GM04503 (cell line): ENCODE measurements at places on chromosomes 4 and X.

- no peak for DNase-seq
Observed at GRCh38 chr4:178789279-178789678, 1347.0 kb upstream of the AGA start.

- DNase-seq: no peak
Observed at GRCh38 chrX:41722214-41722613, 1.8 kb upstream of the GPR82 start.

DNA sequence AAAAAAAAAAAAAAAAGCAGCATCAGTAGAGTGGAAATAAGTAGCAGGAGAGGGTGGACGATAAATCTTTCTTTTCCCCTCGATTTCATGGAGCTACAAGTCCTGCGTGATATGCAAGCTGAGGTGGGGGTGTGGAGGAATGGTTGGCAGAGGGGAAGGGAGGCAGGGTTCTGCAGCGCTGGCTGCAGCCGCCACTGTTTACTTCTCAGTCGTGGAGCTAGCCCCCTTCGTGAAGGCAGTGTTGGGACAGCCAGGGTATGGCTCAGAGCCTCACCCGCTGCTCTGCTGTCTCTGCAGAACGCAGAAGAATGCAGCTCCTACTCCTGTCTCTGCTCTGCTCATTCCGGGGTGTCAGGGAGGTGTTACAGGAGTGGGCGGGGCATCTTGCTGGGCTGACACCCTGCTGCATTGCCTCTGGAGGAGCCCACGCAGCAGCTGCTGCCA, 140.6 kb downstream of the GPM6A start:
- DNase-seq: no peak

- no peak for DNase-seq
Observed at GRCh38 chr4:147029296-147029695, 83.6 kb upstream of the TTC29 start.

GRCh38 chr4:36168127-36168878, 76.0 kb downstream of the ARAP2 start:
- no peak for DNase-seq

DNA sequence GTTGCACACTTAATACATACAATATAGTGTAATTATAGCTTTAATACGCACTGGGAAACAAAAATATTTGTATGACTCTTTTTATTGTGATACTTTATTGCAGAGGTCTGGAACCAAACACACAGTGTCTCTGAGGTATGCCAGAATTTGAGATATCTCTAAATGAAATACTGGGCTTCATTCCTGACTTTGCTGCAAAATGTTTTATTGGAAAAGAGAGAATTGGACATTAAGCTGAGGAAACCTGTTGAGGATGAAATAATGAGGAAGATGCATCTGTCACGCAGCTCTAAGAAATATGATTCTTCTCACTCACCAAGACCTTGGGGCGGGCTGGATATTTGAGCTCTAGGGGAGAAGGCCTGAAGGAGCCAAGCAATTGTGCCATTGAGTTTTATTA, 242.1 kb downstream of the CPE start:
- DNase-seq: no peak

DNA sequence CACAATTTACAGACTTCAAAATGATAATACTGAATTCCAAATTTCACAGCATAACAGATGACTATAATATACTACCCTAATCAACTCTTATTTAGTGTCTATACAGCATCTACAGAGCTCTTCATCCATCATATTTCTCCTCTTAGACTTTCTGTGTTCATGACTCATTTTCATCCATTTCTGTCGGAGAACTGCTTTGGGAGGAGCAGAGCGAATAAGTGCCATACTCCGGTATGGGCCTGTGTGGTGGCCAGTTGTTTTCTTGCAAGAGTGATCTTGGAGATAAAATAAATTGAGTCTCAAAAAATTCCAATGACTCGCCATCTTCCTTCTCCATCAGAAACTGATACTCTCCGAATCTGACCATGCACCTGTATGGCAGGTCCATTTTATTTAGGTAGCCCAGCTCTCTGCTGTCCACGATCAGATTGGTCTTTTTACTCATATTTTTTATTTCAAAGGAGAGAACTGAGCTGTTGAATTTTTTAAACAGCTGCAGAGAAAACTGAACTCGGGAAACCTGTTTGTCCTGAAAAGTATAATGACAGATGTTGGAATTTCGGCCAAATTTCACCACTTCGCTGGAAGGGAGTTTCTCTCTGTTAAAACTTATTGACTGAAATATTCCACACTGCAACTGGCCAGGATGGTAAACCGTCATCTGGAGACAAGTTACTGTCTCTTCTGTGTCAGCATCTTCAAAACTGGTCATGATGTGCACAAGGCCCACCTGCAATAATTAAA, 7.8 kb downstream of the TIFA start:
- no peak for DNase-seq

DNA sequence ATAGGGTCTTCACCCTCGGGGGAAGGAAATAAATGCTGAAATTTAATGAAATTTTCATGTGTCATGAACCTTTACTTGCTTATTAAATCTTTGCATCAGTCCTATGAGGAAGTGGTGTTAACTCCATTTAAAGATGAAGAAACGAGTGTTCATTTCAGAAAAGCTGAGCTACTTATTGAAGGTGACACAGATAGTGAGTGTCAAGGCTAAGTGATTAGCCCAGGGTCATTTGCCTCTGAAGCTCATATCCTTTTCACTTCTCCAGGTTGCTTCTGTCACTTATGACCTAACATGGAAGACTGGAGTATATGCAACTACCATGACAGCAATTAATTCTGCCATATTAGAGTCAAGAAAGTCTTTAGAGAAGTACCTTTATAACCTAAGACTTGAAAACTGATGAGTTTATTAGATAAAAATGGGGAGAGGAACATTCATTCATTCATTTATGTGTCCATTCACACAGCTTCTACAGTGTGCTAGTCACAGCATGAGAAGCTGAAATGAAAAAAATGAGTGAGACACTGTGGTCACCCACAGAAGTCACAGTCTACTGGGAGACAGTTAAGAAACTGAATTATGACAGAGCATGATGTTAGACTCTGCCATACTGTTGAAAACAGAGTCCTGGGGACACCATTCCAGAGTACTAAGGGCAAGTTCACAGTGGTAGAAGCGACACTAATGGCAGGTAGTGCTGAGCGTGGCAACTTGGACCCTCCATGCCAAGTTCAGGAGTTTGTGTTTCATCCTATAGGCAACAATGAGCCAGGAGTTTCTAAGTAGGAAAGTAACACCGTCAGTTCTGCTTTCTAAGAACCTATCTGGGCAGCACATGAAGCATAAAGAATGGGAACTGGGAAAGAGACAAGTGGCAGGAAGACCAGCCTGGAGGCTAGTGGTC, 21.3 kb downstream of the ALPK1 start:
- DNase-seq: no peak

GRCh38 chr4:37934609-37935008, 25.6 kb upstream of the PTTG2 start:
- DNase-seq: no peak

DNA sequence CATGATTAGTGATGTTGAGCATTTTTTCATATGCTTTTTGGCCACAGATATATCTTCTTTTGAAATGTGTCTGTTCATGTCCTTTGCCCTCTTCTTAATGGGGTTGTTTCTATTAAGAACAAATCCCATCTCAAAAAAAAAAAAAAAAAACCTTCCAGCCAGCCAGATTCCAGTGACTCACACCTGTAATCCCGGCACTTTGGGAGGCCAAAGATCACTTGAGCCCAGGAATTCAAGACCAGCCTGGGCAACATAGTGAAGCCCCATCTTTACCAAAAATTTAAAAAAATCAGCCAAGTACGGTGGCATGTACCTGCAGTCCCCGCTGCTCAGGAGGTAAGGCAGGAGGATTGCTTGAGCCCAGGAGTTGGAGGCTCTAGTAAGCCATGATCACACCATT, 5.1 kb downstream of the RAB33B start:
- DNase-seq: no peak

DNA sequence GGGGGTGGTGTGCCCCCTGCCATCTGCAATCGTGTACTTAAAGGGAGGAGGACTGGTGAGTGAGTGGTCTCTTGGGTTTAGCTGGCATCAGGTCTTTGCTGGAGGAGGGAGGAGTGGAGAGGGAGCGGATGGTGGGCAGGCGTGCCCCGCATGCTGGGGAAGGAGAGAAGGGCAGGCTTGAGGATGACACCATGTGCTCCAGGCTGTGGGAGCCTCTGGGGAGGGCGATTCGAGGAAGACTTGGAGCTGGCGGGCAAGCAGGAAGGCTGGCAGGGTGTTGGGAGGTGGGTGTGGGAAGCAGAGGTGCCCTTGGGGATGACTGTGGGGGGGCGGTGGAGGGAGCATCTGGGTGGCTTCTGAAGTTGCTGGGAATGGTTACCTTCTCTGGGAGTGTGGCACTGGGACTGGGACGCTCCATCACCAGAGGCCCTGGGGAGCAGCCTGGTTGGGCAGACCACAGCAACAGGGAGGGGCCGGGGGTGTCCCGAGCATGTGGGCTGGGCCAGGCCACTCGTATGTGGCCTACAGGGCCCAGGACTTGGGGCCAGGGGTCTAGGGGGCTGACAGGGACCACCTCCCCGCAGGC, 30.8 kb upstream of the AFAP1 start:
- no peak for DNase-seq

DNA sequence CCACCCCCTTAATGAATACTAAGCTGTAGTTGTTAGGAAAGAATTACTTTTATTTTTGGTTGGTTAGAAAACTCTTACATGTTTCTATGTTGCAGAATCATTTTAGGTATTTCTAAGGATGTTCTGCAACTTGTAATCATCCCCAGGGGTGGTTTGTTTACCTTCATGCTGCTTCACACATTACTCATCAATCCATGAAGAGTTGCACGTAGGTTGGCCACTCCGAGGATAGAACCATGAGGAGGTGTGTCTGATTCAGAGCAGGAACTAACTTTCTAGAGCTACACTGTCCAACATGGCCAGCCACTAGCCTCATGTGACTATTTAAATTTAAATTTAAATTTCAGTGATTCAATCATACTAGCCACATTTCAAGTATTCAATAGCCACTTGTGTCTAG, 127.2 kb upstream of the FRMPD4 start:
- no peak for DNase-seq

- no peak for DNase-seq
Observed at GRCh38 chr4:6362243-6362885, 92.7 kb downstream of the WFS1 start.

GRCh38 chr4:2299794-2300193, 37.9 kb upstream of the MXD4 start:
- DNase-seq: no peak

DNA sequence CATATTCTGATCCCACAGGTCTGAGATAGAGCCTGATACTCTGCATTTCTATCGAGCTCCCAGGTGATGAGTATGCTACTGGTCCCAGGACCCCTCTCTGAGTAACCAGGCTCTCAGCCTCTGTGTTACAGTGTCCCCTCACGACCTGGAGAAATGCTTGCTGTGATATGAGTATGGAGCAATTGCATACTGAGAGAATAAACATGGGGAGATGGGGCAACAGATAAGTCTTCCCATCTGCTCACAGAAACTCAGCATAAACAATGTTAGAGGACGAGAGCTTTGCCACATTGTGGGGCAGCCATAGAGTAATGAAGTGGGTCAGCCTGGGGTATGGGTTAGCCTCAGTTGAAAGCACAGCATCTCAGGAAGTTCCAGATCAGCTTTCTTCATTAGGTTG, 82.6 kb upstream of the HS3ST1 start:
- no peak for DNase-seq

DNA sequence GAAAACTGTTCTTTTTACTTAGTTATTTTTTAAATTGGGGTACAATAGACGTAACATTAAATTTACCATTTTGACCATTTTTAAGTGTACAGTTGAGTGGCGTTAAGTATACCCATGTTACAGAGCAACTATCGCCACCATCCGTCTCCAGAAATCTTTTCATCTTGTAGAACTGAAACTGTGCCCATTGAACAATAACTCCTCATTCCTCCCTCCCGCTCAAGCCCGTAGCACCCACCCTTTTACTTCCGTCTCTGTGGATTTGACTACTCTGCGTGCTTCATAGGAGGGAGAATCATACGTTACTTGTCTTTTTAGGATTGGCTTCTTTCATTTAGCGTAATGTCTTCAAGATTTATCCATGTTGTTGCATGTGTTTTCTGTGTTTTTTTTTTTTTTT, 55.3 kb downstream of the TMEM131L start:
- no peak for DNase-seq

DNA sequence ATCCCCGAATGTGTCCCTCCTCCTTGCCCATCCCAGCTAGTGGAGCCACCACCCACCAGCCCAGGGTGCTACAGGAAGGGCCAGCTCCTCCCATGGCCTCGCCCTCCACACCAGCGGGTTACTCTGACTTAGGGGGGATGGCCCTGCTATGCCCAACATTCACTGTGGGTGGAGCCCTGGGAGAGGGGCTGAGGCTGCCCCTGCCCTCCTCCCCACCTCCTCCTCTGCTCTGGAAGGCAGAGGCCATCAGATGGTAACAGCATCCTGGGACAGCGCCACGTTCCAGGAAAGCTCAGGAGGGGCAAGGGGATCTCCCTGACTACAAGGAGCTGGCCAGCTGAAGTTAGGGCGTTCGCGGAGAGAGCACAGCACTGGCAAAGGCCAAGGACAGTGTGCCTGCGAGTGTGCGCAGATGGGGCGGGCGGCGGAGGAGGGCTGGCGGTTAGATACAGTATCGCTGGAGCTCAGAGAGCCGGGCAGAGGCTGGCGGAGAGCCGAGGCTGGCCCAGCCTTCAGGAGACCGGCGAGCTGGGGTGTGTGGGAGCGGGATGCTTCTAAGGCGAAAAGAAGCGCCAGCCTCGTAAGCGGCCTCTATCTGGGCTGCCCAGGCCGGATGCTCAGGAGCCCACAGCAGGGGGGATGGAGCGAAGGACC, 1.5 kb downstream of the JAKMIP1 start:
- DNase-seq: no peak

DNA sequence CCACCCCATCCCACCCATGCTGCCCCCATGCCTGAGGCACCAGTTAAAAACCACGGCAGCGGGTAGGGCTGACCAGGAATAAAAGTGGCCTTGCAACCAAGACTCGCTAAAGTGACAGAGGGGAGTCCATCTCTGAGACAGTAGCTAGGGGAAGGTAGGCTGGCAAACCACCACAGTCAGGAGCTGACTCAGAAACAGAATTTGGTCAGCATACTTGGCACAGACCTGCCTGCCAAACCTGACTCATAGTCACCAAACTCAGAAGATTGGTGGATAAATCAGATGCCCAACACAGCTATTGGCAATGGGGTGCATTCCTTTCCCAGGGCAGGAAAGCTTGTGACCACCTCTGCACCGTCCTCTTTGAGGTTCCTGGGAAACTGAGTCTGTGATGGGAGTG, 193.8 kb downstream of the BCOR start:
- no peak for DNase-seq

DNA sequence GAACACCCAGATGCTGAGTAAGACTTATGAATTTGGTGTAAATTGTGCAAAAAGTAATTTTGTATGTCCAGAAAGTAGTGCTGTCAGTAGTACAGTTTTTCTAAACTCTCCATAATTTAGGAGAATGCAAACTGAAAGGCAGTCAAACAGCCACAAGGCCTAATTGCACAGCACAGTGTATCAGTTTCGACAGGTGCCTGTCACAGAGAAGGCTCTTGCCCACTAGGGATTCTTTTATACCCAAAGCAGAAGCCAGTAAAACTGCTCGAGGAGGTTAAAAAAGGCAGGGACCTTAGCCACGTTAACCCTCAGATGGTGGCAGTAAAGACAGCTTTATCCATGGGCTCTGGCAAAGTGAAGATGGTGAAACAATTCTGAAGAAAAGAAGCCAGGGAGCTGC, 69.4 kb upstream of the GATB start:
- DNase-seq: no peak
